HuH-7.5 (cell line): ENCODE measurements at places on chromosomes 2 and 18.
A peak's percentile ranks its signal among the peaks of the same experiment; 100 is the strongest.

DNA sequence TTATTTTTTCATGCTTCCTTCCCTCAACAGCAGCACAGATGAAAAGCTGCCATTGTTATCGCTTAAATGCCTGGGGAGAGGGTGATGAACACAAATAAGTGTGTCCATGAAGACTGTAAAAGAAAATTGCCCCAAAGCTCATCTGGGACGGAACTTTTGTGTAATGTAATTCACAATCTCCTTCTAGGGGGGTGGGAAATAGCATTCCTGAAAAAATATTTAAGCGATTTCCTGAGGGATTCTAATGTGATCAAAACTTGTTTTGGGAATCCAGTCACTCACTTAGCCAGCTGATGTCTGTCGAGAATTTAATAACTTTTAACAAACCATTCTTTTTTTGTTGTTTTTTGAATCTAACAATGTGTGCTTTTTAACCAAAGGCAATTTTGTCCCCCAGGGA, 427.9 kb downstream of the PLCL1 start:
- no peak for DNase-seq

- no peak for DNase-seq
Measured at GRCh38 chr2:30113617-30114293, 33.1 kb upstream of the YPEL5 start.

- no peak for DNase-seq
Measured at GRCh38 chr2:164792316-164793170, 49.1 kb downstream of the COBLL1 start.

DNA sequence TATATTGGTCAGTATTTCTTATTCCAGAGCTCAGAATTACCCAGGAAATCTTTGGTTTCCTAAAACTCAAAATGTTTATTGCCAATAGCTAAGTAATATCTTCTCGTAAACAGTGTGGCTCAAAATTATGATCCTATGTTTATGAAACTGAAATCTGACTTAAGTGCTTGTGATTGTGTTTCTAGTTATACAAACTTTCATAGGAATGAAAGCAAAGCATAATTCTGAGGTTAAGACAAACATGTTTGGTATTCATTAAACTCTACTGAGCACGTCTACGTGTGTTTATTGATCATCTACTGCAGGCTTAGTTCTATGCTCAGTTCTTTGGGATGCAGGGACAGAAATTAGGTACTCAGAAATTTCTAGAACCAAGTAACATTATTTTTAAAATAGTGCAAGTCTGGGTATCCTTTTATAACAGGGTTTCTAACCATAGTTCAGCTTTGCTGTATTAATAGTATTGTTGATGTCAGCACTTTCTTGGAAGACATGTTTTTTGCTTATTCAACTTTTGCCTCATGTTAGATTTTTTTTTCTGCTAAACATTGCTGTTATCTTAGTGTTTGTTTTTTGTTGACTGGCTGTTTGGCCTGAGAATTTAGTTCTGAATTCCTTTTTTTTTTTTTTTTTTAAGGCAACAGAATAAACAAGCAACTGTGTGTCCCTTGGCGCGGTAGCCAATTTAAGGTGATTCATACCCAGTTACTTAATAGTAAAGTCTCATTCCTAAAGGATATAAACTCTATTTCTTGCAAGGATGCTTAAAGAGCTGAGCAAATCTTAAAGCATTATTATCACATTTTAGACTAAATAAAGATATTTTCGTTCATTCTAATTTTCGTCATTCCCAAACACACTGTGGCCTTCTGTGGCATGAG, 31.3 kb downstream of the PTPRM start:
- DNase-seq, result no peak

GRCh38 chr2:59726228-59727120, 827.0 kb downstream of the BCL11A start:
- DNase-seq, result no peak

DNA sequence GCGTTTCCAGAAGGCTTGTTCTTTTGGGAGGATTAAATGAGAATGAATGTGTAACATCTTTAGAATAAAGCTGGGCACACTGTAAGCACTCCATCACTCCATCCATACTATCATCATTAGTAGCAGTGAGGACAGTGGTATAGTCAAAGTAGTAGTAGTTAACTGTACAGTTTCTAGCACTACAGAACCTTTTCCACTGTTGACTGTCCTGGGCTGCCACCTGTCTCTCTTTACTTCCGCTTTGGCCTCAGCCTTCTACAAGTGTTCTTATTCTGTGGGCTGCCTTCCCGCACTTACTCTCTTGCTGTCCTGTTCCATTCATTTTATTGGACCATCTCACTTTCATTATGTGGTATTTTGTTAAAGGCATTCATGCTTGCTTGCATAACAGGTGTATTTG, 3.3 kb downstream of the SLC9A2 start:
- DNase-seq, result no peak

DNA sequence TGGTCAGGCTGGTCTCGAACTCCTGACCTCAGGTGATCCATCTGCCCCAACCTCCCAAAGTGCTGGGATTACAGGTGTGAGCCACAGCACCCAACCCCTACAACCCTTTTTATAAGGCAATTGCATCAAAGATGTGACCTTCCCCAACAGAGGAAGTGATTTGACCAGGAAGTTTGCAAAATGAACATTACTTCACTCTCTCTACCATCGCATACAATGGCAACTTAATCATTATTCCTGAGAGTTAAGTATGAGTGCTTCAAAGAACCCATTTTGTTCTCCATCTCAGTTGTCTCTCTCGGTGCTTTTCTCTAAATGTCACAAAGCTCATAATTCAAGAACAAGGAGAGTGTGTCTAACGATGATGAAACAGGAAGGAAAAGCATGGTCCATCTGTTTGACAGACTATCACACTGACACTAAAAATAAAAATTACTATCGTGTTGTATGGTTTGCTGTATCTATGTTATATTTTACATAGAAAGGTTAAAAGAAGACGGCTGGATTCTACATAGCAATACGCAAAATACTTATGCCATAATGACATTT, 18.1 kb upstream of the CREG2 start:
- no peak for DNase-seq

- DNase-seq, result no peak
Measured at GRCh38 chr2:98543214-98543613, 65.1 kb downstream of the COA5 start.

- DNase-seq, result no peak
Measured at GRCh38 chr2:68811364-68811763, 59.8 kb downstream of the BMP10 start.

- DNase-seq, result no peak
Measured at GRCh38 chr2:73825408-73825807, 3.4 kb upstream of the STAMBP start.

GRCh38 chr18:45384137-45384961, 230.9 kb upstream of the SLC14A2 start:
- DNase-seq, result no peak

- no peak for DNase-seq
Measured at GRCh38 chr2:86393521-86394491, 47.4 kb upstream of the KDM3A start.

DNA sequence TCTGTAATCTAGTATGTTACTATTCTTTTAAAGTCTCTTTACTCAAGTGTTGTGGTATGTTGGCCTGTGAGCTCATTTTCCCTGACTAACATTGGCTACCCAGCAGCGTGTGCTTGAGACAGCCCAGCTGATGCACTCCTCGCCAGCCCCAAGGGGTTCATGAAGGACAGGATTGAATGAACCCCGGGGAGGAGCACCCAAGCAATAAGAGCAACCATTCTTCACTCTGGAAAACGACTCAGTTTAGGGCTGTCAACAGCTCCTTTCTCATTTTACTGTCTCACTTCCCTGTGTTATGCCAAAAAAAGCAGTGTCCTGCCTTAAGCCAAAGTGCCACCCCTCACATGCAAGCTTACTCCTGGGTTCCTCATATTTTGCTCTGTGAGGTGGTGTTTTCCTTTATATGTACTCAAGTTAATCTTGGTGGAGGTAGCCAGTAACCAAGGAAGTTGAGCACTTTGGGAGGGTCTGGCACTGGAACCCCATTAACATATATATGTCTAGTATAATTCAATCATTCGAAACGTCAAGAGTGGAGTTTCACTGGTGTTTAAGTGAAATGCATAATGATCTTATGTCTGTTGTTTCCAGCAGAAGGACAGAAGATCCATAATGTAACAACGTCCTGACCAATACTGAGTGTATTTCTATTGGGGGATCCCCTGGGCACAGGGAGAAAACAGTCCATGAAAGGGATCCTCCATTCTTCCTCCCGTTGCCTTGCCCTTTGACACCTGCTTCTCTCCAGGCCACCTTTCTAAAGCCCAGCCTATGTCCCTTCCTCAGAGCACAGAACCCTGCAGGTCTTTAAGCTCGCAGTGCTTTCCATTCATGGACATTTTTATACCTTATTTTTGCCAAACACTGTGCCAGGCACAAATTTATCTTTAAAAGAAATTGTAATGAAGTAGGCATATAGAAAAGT, 43.2 kb downstream of the ATIC start:
- no peak for DNase-seq

DNA sequence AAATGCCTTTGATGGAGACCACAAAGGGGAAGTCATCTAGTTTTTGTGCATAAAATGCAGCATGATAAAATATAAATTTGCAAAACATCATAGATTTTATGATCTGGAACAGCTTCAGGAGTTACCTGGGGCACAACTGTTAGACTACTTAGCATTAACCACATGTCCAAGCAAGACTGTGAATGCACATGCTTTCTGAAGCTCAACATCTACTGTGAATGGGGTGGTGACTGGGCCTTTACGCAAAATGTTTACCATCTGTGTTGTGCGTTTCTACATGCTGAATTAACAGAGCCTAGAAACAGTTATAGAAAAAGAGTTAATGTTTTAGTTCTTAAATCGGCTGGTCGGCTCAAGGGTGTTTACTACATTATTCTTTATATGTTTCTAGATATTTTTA, 45.5 kb downstream of the KCTD1 start:
- DNase-seq, result no peak

- peak; percentile 28 for DNase-seq
Measured at GRCh38 chr2:23926290-23926749, 603 bp downstream of the ATAD2B start.

DNA sequence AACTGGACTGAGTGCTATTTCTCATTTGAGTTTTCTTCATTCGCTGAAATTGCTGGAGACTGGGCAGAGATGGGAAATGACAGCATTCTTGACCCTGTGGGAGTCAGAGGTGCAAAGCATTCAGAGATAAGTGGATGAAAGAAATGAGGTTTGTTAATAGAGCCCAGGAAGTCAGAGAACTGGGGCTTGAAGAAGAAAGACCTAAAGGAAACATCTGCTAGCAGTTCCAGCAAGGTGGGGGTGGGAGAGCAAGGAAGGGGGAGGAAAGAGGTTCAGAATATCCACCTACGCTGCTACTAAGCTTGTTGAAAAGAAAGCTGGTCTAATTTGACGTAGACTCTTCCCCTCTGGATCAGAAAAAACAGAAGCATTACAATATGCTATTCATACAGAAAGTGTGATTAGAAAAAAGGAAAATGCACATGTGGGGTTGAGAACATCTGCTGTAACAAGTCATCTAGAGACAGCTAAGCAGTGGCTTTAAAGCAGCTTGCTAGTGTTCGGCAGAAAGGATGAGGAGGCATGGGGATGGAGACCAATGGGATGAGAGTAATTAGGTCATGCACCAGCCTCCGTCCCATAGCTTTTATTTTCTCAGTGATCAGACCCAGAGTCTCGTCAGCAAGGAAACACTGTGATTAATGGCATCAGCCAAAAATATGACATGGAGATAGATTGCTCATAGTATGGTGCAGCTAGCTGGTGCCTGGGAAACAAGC, 29.7 kb downstream of the NAB1 start:
- no peak for DNase-seq

DNA sequence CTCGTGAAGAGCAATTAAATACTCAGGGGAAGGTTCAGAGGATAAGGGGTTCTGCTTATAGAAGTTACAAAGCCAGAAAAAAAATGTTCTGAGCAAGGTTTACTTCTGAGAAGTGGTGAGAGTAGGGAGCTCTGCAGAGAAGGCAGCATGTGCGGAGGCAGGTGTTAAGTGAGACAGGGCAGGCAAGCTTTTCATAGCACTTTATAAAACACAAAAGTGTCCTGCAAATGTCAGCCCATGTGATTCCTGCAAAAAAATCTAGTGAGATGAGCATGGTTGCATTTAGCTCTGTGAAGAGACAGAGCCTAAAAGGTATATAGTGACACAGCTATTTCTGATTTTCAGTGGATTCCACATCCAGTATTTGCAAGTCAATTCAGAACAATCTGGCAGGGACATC, 223.8 kb upstream of the SYT4 start:
- no peak for DNase-seq

DNA sequence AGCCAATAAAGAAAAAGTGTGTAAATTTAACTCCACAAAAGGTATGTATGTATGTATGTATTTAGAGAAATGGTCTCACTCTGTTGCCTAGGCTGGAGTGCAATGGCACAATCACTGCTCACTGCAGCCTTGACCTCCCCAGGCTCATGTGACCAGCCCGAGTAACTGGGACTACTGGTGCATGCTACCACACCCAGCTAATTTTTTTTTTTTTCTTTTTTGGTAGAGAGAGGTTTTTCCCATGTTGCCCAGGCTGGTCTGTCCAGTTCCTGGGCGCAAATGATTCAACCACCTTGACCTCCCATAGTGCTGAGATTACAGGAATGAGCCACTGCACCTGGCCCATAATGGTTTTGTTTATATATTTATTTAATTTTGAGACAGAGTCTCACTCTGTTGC, 67.1 kb downstream of the CERKL start:
- DNase-seq, result no peak

GRCh38 chr2:207141386-207141785, 24.4 kb downstream of the KLF7 start:
- no peak for DNase-seq

DNA sequence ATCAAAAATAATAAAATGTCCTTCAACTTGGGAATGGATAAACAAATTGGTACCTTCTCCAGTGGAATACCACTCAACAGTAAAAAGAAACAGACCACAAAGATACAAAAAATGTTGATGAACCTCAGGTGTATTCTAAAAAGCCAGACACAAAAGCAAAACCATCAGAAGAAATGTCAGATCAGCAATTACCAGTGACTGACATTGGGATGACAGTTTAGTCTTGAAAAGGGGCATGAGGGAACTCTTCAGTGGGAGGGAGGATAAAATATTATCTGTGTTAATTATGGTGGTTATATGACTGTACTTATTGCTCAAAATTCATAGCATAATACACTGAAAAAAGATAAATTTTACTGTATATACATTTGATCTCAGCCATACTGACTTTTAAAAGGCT, 473.0 kb downstream of the TMX3 start:
- no peak for DNase-seq

GRCh38 chr2:183495589-183496267, 371.5 kb downstream of the NUP35 start:
- no peak for DNase-seq
